ENCODE measurements at places on chromosomes 12 and 14.

DNA sequence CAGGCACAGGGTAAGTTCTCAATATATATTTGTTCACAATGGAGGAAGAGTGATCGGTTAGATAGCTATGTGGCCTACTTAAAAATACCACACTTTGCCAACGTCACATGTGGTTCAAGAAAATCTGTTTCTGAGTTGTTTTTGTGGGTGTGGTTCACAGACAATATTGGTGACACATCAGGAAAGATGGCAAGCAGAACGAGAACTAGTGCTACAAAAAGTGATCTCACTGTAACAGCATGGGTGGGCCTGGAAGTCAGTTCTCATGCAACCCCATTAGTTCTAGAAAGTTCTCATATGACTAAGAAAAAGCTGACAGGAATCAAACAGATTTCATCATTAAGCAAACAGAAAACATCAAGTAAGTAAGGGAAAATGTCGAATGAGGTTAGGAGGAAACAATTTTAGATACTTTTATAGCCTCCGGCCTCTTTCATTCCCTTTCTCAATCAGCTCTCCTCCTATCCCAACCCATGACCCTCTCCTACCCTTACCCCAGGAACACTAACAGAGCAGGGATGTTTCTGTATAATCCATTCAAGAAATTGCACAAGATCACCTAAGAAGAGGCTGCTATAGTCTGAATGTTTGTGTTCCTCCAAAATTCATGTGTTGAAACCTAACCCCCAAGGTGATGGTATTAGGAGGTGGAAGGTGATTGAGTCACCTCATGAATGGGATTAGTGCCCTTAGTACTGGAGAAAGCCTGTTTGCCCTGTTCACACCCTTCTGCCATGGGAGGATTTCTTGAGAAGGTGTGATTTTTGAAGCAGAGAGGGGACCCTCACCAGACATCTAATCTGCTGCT is 15.5 kb upstream of the NTN4 start:
- no peak for DNase-seq

DNA sequence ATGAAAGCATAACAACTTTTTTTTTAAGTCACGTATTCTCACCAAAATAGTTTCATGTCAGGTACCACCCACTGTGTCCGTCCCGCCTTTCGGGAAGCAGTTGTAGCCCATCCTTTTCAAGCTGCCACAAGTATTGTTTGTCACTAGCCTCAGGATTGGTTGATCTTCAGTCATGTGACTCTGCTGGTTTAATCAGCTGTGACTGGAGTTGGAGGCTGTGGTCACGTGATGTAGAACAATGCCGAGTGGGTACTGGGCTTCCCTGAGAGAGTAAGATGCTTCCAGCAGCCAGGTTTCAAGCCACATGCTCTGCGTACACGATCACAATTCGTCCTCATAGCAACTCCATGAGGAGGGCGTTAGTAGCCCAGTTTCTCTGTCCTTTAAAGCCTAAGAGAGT is 83.0 kb upstream of the WSCD2 start:
- no peak for DNase-seq

GRCh38 chr12:111409780-111410430 is 4.2 kb downstream of the SH2B3 start:
- no peak for DNase-seq

DNA sequence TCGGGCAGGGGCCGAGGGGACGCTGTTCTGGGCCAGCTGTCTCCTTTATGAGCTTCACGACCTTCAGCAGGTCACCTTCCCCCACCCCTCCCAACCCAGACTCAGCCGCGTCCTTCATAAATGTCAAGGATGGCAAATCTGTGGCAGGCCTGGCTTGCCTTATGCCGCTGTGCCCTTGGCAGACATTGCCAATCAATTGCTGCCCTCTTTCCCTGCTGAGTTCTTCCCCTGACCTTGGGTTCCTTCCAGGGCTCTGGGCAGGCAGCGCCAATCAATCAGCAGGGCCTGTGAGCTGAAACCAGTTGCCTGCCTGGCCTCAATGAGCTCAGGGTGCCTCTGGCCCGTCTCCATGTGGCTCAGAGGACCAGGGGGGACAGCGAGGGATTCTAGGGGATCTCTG is 7.7 kb downstream of the FAM222A start:
- no peak for DNase-seq

- no peak for DNase-seq
Measured at GRCh38 chr14:87407344-87407743, 585.6 kb downstream of the GALC start.

- DNase-seq = no peak
Measured at GRCh38 chr12:42196723-42197603, 41.1 kb downstream of the YAF2 start.

GRCh38 chr12:49478949-49479664 is 59.7 kb upstream of the KCNH3 start:
- no peak for DNase-seq

GRCh38 chr12:75294336-75294735 is 35.8 kb downstream of the CAPS2 start:
- DNase-seq = no peak

DNA sequence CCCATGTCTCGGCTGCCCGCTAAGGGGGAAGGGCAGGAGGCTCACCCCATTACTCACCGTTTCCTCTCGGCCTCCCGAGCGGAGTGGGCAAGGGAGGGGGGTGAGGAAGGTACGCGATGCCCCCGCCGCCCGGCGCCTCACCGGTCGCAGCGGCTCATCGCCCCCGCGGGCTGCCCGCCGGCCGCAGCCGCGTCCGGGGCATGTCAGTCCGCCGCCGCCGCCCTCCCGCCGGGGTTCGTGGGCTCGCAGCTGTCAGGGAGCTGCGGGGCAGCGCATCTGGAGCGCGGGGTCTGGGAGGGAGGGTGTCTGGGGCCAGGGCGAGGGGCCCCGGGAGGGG is 461 bp downstream of the SLC8A3 start:
- no peak for DNase-seq

DNA sequence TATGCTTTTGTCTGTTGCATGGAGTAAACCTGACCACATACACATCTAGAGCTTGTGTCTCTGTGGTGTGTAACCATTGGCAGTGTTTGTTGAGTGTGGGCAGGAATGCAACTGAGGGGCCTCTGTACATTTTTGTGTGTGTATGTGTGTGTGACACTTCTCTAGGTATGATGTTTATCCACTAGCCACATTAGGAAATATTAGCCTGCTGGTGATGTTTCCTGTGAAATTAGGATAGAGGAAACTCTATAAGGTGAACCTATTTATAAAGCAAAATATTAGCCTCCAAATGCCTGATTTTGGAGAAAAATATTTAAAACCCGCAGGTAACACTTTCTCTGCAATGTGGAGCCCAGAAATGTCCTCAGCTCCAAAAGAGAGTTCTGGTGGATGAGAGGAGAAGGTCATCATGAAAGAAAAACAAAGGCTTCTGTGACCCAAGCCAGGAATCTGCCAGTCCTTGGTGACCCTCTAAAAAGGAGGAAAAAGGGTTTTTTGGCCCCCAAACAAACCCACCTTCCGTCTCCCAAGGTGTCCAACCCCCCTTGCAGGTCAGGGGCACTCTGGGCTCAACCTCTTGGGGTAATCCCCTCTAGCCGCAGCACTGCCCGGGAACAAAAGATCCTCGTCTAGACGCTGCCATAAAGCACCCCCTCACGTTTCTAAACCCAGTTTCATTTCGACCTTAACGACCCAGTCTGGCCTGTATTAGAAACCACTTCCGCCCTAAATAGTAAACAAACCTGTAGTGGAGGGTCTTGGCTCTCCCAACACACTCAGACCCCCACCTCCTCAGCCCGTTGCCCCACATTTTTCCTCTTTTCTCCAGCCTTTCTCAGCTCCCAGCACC is 3.1 kb upstream of the HOTAIR start:
- peak; percentile 39 for DNase-seq

- DNase-seq = no peak
Measured at GRCh38 chr14:105931808-105932483, 405.6 kb downstream of the TMEM121 start.

GRCh38 chr12:121894633-121895032 is 6.0 kb downstream of the PSMD9 start:
- DNase-seq = peak; percentile 55

DNA sequence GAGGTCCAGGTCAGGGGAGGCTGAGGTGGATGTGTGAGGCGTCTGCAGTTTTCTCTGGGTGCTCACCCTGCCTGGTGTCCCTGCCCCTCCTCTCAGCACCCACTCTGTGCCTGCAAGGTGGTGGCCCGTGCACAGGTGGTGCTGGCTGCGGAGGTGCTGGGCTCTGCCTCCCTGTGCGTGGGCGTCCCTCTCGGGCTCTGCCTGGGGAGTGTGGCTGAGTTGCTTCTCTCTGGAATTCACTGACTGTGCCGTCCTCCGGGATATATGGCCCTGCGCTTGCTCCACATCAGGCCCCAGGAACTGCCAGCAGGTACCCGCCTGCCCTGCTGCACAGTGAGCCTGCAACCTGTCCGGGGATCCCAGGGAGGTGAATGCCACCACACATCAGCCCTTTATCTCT is 379.1 kb downstream of the TMEM121 start:
- no peak for DNase-seq

- no peak for DNase-seq
Measured at GRCh38 chr12:101743242-101743641, 4.0 kb upstream of the SYCP3 start.

GRCh38 chr12:124480469-124481256 is 86.7 kb downstream of the NCOR2 start:
- DNase-seq = peak; percentile 97

DNA sequence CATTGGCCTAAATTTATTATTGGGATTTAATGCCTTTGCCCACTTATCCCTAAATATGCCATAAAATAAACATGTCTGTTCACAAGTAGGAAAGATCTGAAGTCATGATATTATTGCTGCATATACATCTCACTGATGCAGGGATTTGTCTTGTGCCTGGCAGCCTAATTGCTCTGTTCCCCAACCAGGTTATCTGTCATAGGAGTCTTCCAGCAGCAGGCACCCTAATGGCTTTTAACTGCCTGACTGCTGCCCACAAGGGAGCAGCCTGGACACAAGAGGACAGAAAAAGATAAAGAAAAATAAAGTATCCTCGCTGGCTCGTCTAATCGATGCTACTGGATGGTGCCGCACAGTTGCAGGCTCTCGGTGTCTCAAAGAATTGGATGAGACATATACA is 337.6 kb upstream of the FAR2 start:
- DNase-seq = no peak

- DNase-seq = no peak
Measured at GRCh38 chr12:93853698-93854478, 176.7 kb downstream of the CRADD start.

DNA sequence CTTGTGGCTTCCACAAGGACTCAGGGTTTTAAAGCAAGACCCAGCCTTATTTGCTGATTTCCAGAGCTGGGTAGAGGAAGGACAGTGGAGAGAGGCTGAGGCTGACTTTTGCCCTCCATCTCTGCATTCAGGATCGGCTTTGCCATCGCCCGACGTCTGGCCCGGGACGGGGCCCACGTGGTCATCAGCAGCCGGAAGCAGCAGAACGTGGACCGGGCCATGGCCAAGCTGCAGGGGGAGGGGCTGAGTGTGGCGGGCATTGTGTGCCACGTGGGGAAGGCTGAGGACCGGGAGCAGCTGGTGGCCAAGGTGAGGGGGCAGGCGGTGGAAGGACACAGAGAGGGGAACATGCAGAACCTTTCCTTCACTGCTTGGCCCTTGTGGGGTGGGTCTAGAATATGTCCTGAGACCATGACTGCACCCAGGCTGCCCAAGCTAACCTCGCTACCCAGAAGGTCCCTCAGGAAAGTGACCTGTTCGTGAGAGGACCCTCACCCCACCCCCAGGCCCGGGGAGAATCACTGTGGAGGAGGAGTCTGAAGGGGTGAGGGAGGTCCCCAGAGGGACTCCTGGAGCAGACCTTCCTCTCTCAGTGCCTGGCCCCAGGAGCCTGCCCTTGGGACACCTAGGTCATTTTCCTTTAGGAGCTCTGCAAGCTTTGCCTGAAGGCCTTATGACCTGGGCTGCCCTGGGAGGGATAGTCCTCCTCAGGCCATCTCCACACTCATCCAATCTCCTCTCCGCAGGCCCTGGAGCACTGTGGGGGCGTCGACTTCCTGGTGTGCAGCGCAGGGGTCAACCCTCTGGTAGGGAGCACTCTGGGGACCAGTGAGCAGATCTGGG is 3.1 kb downstream of the DHRS2 start:
- no peak for DNase-seq

DNA sequence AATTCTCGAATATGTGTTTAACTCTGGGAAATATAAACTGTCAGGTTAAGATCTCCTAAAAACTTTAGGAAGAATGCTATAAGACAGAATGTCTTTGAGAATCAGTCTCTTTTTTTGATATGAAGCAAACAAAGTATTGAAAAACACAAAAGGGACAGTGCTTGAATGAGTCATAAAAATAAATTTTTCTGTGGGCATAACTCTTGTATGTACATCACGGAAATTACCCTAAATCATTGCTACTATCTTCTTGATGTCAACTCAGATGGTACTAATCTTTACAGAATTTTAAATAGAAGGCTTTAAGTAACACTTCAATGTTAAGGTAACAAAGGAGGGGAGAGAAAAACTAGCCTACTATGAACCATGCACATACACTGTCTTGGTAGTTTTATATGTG is 244.0 kb upstream of the AMIGO2 start:
- DNase-seq = no peak

DNA sequence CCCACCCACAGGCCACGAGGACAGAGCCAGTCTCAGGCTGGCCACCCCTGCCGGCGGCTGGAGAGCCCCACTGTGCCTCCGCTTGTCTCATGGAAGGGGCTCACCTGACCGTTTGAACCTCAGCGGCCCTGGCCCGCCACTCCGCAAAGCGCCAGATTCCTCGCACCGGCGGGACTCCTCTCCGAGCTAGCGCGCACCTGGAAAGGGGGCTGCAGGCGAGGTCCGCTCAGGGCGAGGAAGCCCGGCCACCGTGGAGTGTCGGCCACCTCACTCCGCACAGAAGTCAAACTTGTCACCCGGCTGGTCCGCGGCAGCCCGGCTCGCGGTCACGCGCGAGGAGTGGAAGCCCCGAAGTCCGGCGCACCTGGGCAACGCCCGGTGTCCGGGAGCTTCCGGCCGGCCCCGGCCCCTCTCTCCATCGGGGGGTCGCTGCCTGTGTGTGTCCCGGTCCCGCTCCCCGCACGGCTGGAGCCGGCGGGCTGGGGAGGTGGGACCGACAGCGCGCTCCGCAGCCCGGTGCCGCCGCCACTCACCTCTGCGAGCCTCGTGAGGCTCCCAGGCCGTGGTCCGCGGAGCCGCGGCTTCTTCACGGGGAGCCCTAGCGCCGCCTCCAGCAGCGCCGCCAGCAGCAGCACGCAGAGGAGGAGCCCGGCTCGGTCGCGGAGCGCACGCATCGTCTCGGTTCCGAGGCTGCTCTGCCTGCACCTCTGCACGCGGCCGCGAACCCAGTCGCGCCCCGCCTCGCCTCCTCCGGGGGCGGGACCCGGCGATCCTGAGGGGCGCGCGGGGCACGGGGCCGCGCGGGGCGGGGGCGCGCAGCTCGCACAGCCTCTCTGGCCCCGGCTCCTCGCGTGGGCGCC is at the start of gene ISM2:
Gene ISM2 (minus strand): TSS at position 697 of the 860 bp plus-strand sequence. CDS start 23 bp downstream, at position 674.
- peak; percentile 54 for DNase-seq

- DNase-seq = no peak
Measured at GRCh38 chr12:31751085-31751484, 22.3 kb upstream of the AMN1 start.

- DNase-seq = no peak
Measured at GRCh38 chr12:94704452-94705306, 54.3 kb upstream of the TMCC3 start.

- no peak for DNase-seq
Measured at GRCh38 chr14:77529963-77530362, 31.3 kb upstream of the ISM2 start.

GRCh38 chr12:109949089-109949488 is 47.1 kb downstream of the GIT2 start:
- no peak for DNase-seq

Measured in WERI-Rb-1 (cell line).